ENCODE measurements at places on chromosomes 11 and 22. TPM values are rescaled to one million over a fixed set of nuclear protein-coding genes. Genes with fewer than 3 reads are reported as not detected.
A peak's percentile ranks its signal among the peaks of the same experiment; 100 is the strongest.

- H3K27me3 ChIP-seq = no peaks in the 10 kb centered on the region
- no peaks in the 10 kb centered on the region for H3K36me3 ChIP-seq
- no peak overlapping the region for H3K27ac ChIP-seq
- no peaks in the 10 kb centered on the region for H3K4me1 ChIP-seq
- DNase-seq = no peak
Observed at GRCh38 chr11:56331861-56332491, 13.9 kb upstream of the OR8K1 start.

DNA sequence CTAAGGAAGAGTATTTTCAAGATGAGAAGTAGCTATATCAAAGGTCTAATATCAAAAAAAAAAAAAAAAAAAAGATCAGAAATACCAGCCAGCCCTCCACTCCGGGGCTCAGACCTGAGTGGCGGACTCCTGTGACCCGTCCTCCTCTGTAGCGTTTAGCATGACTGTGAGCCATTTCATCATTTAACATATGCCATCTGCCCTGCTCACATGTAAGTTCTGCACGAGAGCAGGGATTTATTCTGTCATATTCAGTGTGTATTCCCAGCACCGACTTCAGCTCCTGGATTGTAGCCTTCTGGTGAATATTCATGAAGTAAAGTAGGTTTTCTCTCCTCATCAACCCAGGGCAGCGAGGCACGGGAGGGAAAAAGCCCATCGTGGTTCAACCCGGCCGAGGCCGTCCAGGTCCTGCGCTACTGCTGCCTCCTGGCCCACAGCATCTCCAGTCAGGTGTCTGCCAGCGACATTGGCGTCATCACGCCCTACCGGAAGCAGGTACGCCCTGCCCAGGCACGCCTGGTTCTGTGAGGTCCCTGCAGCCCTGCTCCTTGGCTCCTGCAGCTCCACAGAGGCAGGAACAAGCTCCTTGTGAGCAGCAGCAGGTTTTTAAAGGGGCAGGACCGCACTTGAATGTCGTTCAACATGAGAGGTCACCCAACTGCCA lies 12.7 kb upstream of the PANX2 start:
- peaks cover 11% of the 10 kb centered on the region for H3K27me3 ChIP-seq
- H3K36me3 ChIP-seq = peaks cover 3% of the 10 kb centered on the region
- H3K27ac ChIP-seq = no peak overlapping the region
- peak; percentile 79 for DNase-seq
- peaks cover 7% of the 10 kb centered on the region for H3K4me1 ChIP-seq
- H3K4me3 ChIP-seq = peak overlapping the region; percentile 7

- H3K36me3 ChIP-seq = peaks cover 15% of the 10 kb centered on the region
- H3K27me3 ChIP-seq = no peaks in the 10 kb centered on the region
- H3K4me1 ChIP-seq = peaks cover 7% of the 10 kb centered on the region
- DNase-seq = no peak
Observed at GRCh38 chr11:75557666-75558494, 4.2 kb upstream of the SERPINH1 start.

The MS4A3 gene
- total RNA-seq = not detected
